Activated CD4-positive, alpha-beta T cell treated with anti-CD3 and anti-CD28 coated beads, Interleukin-2, amount 10 ng/mL, durations not matched to agents 7 days and 5 days (primary cell): ENCODE measurements at places on chromosomes 11 and 22.

GRCh38 chr11:20007386-20007785 lies 152.9 kb downstream of the DBX1 start:
- no peak for DNase-seq

GRCh38 chr11:78789375-78789774 lies 214.7 kb upstream of the NARS2 start:
- DNase-seq: no peak

DNA sequence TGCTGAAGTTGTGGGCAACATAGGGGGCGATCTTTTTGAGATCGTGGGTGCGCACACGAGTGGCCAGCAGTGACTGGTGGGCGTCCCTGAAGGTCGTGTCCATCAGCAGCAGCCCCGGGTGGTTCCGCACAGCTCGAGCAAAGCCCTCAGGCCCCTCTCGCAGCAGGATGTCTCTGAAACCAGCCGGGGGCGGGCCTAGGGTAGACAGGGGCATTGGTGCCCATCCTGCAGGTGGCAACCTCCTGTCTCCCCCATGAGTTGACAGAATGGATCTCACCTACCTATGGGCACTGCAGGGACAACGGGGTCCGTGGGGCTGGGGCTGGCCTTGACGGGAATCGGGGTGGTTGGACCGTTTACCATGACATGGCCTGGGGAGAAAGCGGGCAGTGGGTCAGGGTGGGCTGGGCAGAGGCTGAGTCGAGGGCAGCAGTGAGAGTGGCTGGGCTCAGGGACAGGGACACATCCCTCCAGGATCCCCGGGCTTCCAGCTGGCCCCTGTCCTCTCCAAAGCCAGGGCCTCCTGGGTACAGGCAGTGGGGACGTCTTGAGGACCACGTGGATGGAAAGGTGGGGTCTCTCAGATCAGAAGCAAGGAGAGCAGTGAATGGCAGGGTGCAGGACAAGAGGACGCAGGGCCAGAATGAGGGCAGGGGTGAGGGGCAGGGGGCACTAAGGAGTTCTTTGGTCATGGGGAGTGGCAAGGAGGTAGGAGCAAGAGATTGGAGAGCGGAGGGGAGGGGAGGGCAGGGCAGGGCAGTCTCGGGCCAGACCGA lies 4.2 kb upstream of the LRFN4 start:
- no peak for DNase-seq

DNA sequence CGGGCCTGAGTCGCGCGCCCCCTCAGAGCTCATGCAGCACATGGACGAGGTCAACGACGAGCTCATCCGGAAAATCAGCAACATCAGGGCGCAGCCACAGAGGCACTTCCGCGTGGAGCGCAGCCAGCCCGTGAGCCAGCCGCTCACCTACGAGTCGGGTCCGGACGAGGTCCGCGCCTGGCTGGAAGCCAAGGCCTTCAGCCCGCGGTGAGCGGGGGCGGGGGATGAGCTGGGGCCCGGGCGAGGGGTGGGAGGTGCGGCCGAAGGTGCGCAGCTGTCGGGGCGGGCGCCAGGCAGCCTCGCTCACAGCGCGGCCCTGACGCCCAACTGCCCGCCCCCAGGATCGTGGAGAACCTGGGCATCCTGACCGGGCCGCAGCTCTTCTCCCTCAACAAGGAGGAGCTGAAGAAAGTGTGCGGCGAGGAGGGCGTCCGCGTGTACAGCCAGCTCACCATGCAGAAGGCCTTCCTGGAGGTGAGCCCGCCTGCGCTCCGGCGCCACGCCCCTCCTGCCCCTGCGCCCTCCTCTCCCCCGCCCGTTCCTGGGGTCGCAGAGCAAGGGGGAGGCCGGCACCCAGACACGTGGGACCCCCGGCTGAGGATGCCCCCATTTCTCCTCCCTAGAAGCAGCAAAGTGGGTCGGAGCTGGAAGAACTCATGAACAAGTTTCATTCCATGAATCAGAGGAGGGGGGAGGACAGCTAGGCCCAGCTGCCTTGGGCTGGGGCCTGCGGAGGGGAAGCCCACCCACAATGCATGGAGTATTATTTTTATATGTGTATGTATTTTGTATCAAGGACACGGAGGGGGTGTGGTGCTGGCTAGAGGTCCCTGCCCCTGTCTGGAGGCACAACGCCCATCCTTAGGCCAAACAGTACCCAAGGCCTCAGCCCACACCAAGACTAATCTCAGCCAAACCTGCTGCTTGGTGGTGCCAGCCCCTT lies 20.5 kb downstream of the EPS8L2 start:
- peak; percentile 53 for DNase-seq

- no peak for DNase-seq
Measured at GRCh38 chr22:36563898-36564297, 34.9 kb upstream of the EIF3D start.

DNA sequence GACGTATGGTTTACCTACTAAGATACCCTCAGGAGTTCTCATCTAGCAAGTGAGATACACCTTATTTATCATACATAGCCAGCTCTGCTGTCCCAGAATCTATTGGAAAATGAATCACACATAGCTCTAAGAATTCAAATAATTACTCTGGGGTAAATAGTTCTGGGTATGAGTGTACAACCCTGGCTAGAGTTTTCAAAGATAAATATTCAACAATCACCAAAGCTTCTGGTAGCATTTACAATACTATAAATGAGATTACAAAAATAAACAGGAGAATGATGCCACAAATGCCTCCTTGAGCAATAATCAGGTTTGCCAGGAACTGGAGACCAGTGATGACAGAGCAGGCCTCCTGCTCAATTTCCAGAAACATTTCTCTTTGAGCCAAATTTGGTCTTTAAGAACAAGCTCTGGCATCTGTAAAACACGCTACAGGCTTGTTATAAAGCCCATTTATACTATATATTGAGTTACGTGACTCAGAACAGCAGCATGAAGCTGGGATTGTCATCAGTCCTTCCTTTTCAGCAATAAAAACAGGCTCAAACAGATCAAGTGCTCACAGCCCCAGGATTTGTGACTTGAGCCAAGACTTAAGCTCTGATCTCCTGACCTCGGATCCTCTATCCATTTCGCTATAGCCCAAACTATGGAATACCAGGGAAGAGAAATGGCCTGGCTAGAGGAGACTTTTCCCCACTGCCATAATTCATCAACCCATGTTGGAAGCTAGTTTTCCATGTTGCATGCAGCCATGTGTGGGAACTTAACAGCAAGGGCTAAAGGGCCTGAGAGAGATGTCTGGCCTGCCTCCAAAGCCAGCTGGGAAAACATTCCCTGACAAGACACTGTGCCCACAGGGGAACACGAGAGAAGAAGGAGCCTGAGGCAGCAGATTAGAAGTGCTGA lies 19.7 kb downstream of the RAB30 start:
- no peak for DNase-seq

DNA sequence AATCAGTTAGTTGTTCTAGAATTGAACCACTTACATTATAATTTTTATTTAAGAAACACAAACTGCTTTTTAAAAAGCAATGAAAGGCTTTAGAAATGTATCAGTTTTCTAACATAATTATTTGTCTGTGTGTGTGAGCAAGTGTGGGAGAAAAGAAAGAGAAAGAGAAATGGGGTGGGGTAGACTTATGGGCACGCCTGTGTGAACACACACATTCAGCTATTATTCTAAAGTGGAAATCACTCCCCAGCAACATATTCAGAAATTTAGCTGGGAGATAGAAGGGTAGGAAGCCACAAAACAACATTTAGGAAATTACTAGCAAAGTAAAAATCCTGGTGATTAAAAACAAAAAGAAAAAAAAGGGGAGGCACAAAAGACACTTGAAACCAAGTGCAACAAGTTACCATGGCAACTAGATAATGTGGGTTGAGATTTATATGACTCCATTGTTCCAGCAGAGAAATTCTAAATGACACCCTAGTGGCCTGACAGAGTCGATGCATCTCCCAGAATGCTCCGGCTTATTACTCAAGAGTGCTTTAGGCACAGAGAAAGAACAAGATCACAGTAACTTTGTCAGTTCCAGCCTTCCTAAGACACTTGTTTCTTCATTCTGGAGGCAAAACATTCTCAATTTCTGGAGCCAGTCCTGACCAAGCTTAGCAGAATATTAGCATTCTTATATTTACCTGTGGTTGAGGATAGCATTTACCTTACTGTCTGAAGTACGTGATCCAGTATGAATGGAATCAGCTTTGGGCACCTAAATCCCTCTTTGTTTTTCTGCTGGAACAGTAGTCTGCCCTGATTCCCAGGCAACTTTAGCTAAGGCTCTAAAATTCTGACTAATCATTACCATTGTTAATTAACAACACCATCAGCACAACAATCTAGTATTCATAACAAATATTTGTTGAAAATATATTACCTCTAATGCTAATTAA lies 444.4 kb downstream of the DLG2 start:
- no peak for DNase-seq

GRCh38 chr22:44288913-44289312 lies 23.8 kb downstream of the SHISAL1 start:
- no peak for DNase-seq

DNA sequence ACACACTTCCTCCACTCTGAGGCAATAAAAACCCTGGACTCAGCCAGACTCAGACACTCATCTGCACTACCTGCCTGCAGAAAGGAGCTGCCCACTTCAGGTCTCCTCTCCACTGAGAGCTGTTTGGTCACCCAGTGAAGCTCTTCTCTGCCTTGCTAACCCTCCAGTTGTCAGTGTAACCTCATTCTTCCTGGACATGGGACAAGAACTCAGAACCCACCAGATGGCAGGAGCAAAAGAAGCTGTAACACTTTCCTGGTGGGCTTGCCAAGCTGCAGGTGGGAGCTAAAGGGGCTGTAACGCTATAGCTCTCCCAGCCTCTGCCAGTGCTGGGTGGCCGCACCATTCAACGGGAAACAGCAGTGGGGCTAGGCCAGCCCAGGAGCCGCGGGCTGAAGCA lies 89.7 kb downstream of the CCDC73 start:
- no peak for DNase-seq

- DNase-seq: no peak
Measured at GRCh38 chr22:36701965-36702621, 1.5 kb downstream of the CACNG2 start.

DNA sequence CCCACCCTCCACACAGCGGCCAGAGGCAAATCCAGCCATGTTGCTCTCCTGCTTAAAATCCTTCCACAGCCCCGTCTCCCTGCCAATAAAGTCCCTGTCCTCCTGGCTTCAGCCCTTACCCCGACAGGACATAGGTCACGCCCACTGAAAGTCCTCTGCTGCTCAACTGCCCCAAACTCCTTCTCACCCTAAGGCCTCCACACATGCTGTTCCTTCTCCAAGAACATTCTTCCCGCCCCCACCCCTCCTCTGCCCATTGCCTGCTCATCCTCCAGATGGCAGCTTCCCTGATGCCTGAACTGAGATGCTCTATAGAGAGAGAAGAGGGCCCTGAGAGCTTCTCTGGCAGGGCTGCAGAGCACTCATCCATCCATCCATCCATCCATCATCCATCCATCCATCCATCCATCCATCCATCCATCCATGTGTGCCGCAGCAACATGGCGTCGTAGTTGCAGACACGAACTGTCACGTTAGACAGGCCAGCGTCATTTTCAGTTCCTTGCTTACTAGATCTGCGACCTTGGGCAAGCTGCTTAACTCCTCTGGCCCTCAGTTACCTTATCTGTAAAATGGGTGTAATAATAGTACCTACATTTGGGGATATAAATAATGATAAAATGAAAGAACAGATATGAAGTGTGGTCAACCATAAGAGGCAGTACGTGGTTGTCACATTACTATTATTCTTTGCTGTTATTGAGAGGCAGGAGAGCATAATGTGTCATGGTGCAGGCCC lies 9.4 kb downstream of the NPTXR start:
- DNase-seq: no peak
